ENCODE measurements at places on chromosomes 2 and 18. TPM values are rescaled to one million over a fixed set of nuclear protein-coding genes. Genes with fewer than 3 reads are reported as not detected.

Gene NT5DC4
- not detected for total RNA-seq

Gene FOXI3
- total RNA-seq, result not detected

Gene OSR1
- 67.9 TPM for total RNA-seq

Gene ABCG8
- not detected for total RNA-seq

Gene PLCL1
- total RNA-seq, result 17.7 TPM

Gene FHL2
- 92.2 TPM for total RNA-seq

Gene ARHGAP25
- total RNA-seq, result 11.0 TPM

Gene MYO5B
- 4.6 TPM for total RNA-seq

Gene RTP5
- total RNA-seq, result not detected

Gene TMEM169
- 0.13 TPM for total RNA-seq

Gene CHRND
- 0.35 TPM for total RNA-seq

Gene ING5
- total RNA-seq, result 17.4 TPM

Gene MARCO
- total RNA-seq, result 97.0 TPM

Gene ATIC
- total RNA-seq, result 41.1 TPM

Gene CRYBA2
- total RNA-seq, result not detected

Gene ACTR2
- total RNA-seq, result 130 TPM

Gene HS1BP3
- 21.4 TPM for total RNA-seq

Gene COL6A3
- total RNA-seq, result 145 TPM

Gene GCG
- not detected for total RNA-seq

Gene CCBE1
- 1.2 TPM for total RNA-seq

Gene HOXD3
- 0.73 TPM for total RNA-seq

Gene GNLY
- total RNA-seq, result 2.8 TPM
